ENCODE measurements at places on chromosomes 16 and 17.
A peak's percentile ranks its signal among the peaks of the same experiment; 100 is the strongest.

DNA sequence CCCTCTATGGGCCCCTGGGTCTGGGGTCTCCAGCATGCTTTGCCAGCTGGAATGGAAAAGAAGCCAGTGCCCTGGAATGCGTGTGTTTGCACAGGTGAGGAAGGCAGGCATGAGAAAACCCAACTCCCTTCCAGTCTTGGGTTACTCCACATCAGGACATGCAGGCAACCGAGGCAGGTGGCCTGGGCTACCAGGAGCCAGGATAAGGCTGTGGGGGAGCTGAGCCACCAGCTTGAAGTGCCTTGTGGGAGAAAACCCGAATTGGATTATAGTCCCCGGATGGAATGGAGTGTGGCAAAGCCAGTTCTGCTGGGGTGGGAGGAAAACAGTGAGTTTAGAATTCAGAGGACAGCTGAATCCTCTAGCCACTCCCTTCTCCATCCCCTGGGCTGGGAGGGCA is 7.2 kb downstream of the SRCIN1 start:
- DNase-seq: peak; percentile 79

DNA sequence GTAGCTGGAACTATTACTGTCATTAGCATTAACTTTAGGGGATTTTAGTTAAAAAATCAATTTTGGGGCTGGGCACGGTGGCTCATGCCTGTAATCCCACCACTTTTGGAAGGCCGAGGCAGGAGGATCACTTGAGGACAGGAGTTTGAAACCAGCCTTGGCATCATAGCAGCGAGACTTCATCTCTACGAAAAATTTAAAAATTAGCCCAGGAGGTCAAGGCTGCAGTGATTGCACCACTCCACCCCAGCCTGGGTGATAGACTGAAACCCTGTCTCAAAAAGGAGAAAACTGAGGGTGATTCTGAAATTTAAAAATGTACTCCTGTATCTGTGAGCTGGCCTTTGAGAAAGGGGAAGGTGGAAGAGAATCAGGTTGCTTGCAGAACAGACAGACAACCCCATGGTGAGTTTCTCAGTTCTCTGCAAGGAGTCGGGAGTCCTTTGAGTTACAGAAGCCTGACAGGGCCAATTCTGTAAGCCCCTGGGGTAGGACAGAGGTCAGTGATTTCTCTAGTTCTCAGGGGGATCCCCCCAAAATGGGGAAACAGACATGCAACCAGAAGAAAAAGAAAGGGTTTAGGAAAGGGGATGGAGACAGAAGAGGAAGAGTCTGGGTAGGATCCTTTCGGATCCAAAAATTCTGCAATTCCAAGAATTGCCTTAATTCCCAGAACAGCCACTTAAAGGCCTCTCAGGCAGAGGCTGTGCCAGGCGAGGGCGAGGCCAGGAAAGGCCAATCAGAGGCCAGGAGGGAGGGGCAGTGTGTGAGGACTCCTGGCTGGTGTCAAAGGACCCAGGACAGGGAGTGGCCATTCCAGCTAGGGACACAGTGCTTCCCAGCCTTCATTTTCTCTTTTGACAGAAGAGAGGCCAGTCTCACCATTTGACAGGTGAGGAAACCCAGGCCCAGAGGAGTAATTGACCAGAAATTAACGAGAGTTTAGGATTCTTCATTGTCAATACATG is 6.7 kb downstream of the NUPR1 start:
- peak; percentile 88 for DNase-seq

DNA sequence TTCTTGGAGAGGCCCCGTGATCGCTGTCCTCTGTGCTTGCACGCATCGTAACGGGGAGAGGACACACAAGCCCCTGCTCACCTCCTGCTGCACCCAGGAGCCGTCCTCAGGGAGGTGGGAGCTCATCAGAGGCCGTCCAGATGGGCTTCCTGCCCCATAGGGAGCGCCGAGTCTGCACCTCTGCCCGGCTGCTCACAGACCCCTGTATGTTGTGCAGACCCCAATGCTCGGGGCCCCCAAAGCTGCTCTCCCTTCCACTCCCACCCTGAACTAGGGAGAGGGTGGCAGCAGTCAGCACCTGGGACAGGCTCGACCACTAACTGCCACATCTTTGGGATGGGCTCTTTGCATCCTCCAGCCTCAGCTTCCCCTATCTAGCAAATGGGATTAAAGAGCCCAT is 4.4 kb upstream of the ZNF469 start:
- no peak for DNase-seq

- no peak for DNase-seq
Observed at GRCh38 chr17:68507576-68507975, 4.7 kb upstream of the PRKAR1A start.

- DNase-seq: no peak
Observed at GRCh38 chr16:72604375-72604774, 432.4 kb upstream of the PMFBP1 start.

GRCh38 chr16:1708083-1708767 is 2.2 kb downstream of the MAPK8IP3 start:
- no peak for DNase-seq

- DNase-seq: no peak
Observed at GRCh38 chr16:68563631-68564381, 24.7 kb downstream of the ZFP90 start.

DNA sequence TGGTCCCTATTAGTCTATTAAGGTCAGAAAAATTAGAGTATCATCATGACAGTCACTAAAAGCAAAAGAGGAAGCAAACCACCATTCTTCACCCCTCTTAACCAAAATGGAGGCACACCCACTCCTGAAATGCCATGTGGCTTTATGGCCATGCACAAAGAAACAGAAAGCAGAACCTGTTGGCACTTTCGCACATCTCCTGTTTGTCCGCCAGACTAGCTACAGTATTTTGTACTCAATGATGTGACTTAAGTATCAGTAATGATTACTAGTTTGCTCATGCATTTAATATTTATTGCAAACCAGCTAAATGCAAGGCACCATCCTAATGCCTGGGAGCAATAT is 70.2 kb upstream of the GNAO1 start:
- no peak for DNase-seq
